Activated B cell treated with CpG ODN at 0.5 μM for 24 hours (primary cell): ENCODE measurements at places on chromosomes 1 and 21.

DNA sequence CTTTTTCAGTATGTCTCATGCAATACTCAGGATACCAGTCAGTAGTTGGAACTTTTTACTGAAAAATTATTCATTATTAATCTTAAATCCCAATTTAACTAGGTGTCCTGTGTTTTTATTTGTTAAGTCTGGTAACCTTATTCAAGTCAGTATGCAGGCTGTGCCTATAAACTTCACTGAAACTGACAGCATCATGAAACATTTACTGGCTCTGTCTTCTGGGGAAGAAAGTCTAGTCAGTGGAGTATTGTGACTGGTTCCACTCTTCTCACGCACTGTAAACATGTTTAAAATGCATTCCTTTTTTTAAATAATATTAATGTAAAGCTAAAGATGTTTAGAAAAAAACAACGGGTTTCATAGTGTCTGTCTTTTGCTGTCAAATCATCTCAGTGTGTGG is 739.7 kb downstream of the LTN1 start:
- no peaks in the 10 kb centered on the region for H3K36me3 ChIP-seq
- H3K4me1 ChIP-seq: no peaks in the 10 kb centered on the region
- no peak for DNase-seq

DNA sequence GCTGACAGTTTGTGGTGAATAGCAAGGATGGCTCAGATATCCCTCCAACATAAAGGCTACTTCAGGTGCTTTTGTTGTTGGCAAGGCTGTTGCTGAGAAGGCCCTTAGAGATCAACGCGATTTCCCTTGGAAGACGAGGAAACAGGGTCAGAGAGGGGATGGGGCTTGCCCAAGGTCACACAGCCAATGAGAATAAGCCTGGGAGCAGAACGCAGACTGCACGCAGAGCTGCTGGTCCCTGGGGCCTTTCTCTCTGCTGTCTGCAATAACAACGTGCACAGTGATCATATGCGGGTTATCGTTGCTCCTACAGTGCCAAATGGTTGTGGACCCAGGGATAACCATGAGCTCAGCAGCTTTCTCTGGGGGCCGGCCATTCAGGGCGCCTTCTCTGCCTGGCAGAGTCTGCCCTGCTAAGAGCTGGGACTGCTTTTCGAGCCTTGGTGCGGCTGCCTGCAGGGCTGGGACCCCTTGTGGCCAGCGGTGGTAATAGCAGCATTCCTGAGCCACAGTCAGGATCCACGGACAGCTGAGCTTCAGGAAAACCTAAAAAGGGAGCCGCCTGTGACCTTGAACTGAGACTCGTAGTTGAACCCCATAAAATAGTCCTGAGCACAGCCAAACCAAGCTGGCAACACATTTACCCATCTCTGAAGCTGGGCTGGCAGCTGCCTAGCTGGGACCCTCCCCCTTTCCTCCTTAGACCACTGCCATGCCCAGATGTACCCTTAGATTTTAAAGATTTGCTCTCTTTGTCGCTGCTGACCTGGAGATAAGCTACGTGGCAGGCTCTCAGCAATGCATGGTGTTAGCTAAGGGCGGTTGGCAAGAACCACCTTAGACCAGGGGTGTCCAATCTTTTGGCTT is 39.8 kb downstream of the HTR6 start:
- H3K4me1 ChIP-seq: peaks cover 2% of the 10 kb centered on the region
- peaks cover 28% of the 10 kb centered on the region for H3K36me3 ChIP-seq
- no peak overlapping the region for H3K4me3 ChIP-seq
- H3K27me3 ChIP-seq: no peaks in the 10 kb centered on the region
- H3K27ac ChIP-seq: no peak overlapping the region

- H3K27ac ChIP-seq: no peak overlapping the region
- no peak for DNase-seq
- peaks cover 35% of the 10 kb centered on the region for H3K27me3 ChIP-seq
- H3K4me3 ChIP-seq: no peak overlapping the region
- no peaks in the 10 kb centered on the region for H3K36me3 ChIP-seq
- no peaks in the 10 kb centered on the region for H3K4me1 ChIP-seq
Measured at GRCh38 chr1:203091761-203092330, 6.0 kb upstream of the MYOG start.

- H3K4me3 ChIP-seq: no peak overlapping the region
- H3K36me3 ChIP-seq: no peaks in the 10 kb centered on the region
- H3K27me3 ChIP-seq: peaks cover 29% of the 10 kb centered on the region
- no peak for DNase-seq
Measured at GRCh38 chr1:7207875-7208646, 422.8 kb downstream of the CAMTA1 start.

- H3K4me3 ChIP-seq: no peak overlapping the region
- peak overlapping the region; percentile 41 for H3K27ac ChIP-seq
- H3K4me1 ChIP-seq: no peaks in the 10 kb centered on the region
Measured at GRCh38 chr1:52348704-52349300, 17.2 kb downstream of the CC2D1B start.

GRCh38 chr1:169697755-169698154 is 13.7 kb downstream of the SELL start:
- H3K27me3 ChIP-seq: no peaks in the 10 kb centered on the region
- peaks cover 72% of the 10 kb centered on the region for H3K36me3 ChIP-seq
- no peak for DNase-seq
- peak overlapping the region; percentile 47 for H3K4me3 ChIP-seq

DNA sequence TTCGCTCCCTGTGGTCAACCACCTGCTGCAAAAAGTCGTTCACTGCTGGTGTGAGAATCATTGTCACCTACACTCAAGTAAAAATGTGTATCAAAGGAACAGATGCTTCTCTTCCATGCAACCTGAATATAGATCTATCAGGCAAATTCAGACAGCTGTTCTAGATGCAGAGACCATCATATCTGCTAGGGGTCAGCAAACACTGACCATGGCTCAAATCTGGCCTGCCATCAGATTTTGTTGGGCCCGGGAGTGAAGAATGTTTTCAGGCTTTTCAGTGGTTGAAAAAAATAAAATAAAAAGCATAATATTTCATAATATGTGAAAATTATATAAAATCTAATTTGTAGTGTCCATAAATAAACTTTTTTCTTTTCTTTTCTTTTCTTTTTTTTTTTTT is 199.6 kb downstream of the RGS7 start:
- peaks cover 3% of the 10 kb centered on the region for H3K4me1 ChIP-seq
- H3K4me3 ChIP-seq: no peak overlapping the region
- no peaks in the 10 kb centered on the region for H3K27me3 ChIP-seq
- H3K27ac ChIP-seq: no peak overlapping the region

DNA sequence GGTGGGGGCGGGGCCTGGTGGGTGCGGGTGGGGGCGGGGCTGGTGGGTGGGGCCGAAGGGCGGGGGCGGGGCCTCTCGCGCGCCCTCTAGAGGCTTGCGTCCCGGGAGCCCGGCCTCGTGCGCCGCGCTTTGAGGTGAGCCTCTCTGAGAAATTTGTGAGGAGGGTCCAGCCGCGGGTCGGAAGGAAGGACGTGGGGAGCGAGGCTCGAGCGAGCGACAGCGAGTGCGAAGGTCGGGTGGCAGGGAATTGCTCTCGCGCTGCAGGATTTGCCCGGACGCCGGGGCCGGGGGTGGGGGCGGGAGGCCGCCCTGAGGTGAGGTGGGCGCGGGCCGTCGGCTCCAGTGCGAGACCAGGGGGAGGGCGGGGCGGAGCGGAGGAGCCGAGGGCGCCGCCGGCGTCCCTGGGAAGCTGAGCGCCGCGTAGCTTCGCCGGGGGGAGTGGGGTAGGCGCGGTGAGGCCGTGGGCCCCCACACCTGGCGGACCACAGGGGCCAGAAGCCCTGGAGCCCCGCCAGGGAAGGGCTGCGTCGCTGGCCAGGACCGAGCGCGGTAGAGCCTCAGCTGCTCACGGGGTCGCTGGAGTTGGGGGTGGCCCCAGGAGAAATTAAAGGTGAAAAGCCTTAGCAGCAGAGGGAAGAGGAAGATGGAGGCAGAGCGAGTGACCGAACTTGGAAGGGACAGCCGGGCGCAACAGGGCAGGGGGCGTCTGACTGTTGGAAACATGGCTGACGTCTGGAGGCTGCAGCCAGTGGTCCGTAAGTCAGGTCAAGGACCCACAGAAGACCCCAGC is 754 bp upstream of the LSS start:
- no peaks in the 10 kb centered on the region for H3K27me3 ChIP-seq
- H3K4me1 ChIP-seq: peaks cover 39% of the 10 kb centered on the region
- no peak for DNase-seq
- peak overlapping the region; percentile 99 for H3K4me3 ChIP-seq
- peaks cover 30% of the 10 kb centered on the region for H3K36me3 ChIP-seq

DNA sequence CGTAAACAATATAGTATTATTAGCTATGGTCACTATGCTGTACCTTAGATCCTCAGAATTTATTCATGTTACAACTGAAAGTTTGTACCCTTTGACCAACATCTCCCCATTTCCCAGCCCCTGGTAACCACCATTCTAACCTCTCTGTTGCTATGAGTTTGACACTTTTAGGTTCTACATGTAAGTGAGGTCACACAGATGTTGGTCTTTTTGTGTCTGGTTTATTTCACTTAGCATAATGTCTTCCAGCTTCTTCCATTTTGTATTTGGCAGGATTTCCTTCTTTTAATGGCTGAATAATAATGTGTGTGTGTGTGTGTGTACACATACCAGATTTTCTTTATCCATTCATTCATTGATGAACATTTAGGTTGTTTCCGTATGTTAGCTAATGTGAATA is 139.5 kb downstream of the FAF1 start:
- H3K4me1 ChIP-seq: peaks cover 7% of the 10 kb centered on the region
- no peak for DNase-seq
- no peaks in the 10 kb centered on the region for H3K27me3 ChIP-seq
- H3K27ac ChIP-seq: no peak overlapping the region

GRCh38 chr1:15215116-15215515 is 31.9 kb upstream of the FHAD1 start:
- no peaks in the 10 kb centered on the region for H3K4me1 ChIP-seq
- no peak for DNase-seq
- no peaks in the 10 kb centered on the region for H3K36me3 ChIP-seq
- no peak overlapping the region for H3K27ac ChIP-seq
- peaks cover 19% of the 10 kb centered on the region for H3K27me3 ChIP-seq

DNA sequence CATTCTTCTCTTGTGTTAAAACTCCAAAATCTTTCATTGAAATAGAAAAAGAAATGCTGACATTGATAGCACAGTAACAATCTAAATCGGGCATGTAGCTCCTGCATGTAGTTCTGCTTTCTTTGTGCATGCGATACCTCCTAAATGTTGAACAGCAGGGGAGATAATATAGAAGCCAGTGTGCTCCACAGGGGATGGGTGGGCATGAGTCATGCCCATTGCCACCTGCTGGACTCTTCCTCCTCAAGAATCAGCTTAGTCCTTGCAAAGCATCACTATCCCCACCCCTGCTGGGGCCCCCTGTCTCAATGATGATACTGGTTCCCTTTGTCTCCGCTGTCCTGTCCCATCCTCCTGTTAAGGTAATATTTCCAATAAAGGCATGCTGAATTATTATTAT is 203.0 kb downstream of the RWDD3 start:
- no peaks in the 10 kb centered on the region for H3K27me3 ChIP-seq
- H3K27ac ChIP-seq: no peak overlapping the region
- no peaks in the 10 kb centered on the region for H3K36me3 ChIP-seq
- no peak overlapping the region for H3K4me3 ChIP-seq
- H3K4me1 ChIP-seq: no peaks in the 10 kb centered on the region

- H3K4me1 ChIP-seq: no peaks in the 10 kb centered on the region
- H3K27me3 ChIP-seq: peaks cover 6% of the 10 kb centered on the region
- H3K36me3 ChIP-seq: no peaks in the 10 kb centered on the region
- no peak overlapping the region for H3K4me3 ChIP-seq
Measured at GRCh38 chr1:179541774-179542173, 34.0 kb downstream of the NPHS2 start.

- peak; percentile 7 for DNase-seq
- H3K27ac ChIP-seq: no peak overlapping the region
- no peak overlapping the region for H3K4me3 ChIP-seq
- H3K27me3 ChIP-seq: peaks cover 23% of the 10 kb centered on the region
Measured at GRCh38 chr21:45623436-45623835, 20.1 kb upstream of the PCBP3 start.

- H3K4me1 ChIP-seq: no peaks in the 10 kb centered on the region
- no peak overlapping the region for H3K4me3 ChIP-seq
- H3K36me3 ChIP-seq: no peaks in the 10 kb centered on the region
- H3K27ac ChIP-seq: no peak overlapping the region
- no peaks in the 10 kb centered on the region for H3K27me3 ChIP-seq
- DNase-seq: no peak
Measured at GRCh38 chr1:167065471-167065870, 24.7 kb downstream of the GPA33 start.

- no peaks in the 10 kb centered on the region for H3K4me1 ChIP-seq
- DNase-seq: no peak
- no peak overlapping the region for H3K4me3 ChIP-seq
- no peaks in the 10 kb centered on the region for H3K27me3 ChIP-seq
- H3K36me3 ChIP-seq: no peaks in the 10 kb centered on the region
Measured at GRCh38 chr1:225597926-225598575, 54.9 kb downstream of the ENAH start.

DNA sequence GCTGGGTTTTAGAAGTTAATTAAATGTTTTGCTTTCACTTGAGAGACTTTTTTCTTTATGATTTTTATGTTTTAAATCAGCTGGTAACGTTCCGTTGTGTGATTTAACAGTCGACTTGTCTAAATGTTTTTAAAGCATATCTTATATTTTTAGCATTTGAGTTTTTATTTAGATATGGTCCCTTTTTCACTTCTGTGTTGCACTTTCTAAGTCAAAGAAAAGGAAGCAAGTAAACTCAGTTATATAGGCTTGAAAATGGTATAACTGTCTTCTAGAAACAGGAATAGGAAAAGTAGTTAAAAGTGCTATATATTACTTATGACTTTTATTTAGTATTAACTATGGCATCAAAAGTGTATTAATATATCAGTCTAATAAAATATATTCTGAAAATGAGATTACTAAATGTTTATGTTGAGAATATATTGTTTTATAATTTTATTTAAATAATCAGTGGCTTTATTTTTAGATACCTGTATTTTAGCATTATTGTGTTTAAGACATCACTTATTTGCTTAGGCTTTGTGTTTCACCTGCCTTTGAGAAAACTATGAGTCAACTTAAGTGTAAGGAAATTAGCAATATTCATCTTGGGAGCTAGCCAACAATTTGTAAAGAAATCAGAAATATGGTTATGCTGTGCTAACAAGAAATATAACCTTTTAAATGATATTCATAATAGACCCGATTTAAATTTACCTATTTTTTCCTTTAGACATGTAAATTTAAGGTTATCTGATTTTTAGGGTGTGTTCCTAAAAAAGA is 60.5 kb downstream of the RABGAP1L start:
- no peaks in the 10 kb centered on the region for H3K27me3 ChIP-seq
- H3K27ac ChIP-seq: peak overlapping the region; percentile 87
- peak overlapping the region; percentile 73 for H3K4me3 ChIP-seq
- peaks cover 32% of the 10 kb centered on the region for H3K36me3 ChIP-seq

DNA sequence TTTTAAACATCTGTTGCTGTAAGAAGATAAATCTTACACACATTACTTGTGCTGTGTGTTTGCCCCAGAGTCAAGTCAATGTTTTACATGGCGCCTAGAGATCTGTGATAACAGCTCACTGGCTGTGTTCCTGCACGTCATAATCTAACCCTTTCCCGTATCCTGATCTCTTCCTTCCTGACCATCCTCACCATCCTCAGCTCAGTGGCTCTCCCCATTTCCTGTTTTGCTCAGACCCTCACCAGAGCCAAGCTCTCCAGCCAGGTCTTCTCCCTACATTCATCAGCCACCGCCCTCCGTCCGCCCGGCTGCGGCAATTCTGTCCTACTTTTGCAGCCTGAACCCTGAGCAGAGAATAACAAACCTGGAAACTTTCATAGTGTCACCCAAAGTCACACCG is 824.7 kb downstream of the USP25 start:
- DNase-seq: no peak
- no peak overlapping the region for H3K4me3 ChIP-seq
- no peaks in the 10 kb centered on the region for H3K4me1 ChIP-seq

GRCh38 chr1:94725566-94725965 is 94.6 kb upstream of the SLC44A3 start:
- no peak overlapping the region for H3K27ac ChIP-seq
- DNase-seq: no peak
- peaks cover 17% of the 10 kb centered on the region for H3K4me1 ChIP-seq
- H3K4me3 ChIP-seq: no peak overlapping the region
- H3K27me3 ChIP-seq: no peaks in the 10 kb centered on the region
